ENCODE measurements at places on chromosomes 13 and 19. TPM values are rescaled to one million over a fixed set of nuclear protein-coding genes. Genes with fewer than 3 reads are reported as not detected.

Gene ASPDH
- polyA plus RNA-seq = 0.50 TPM

DNA sequence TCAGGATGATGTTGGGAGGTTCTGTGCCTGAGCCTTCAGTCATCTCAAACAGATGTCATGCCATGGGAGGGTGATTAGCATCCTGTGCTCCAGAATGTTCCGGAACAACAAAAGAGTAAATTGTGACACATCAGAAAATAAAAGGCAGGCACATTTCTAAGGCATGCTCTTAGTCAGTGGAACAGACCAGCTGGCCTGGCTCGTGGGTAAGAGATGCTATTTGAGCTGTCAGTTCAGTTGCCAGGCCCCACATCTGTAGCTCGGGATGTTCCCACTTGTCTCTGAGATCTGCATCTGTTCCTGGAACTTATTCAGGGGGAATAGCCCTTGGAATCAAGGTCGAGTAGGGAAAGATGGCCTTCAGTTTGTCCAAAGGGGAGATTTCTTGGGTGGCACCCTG is 26.0 kb downstream of the OLFM4 start:
- no peak for DNase-seq

GRCh38 chr13:108322206-108322824 is 52.8 kb downstream of the TNFSF13B start:
- peak; percentile 66 for DNase-seq

Gene LRRC4B
- 0.57 TPM for polyA plus RNA-seq

DNA sequence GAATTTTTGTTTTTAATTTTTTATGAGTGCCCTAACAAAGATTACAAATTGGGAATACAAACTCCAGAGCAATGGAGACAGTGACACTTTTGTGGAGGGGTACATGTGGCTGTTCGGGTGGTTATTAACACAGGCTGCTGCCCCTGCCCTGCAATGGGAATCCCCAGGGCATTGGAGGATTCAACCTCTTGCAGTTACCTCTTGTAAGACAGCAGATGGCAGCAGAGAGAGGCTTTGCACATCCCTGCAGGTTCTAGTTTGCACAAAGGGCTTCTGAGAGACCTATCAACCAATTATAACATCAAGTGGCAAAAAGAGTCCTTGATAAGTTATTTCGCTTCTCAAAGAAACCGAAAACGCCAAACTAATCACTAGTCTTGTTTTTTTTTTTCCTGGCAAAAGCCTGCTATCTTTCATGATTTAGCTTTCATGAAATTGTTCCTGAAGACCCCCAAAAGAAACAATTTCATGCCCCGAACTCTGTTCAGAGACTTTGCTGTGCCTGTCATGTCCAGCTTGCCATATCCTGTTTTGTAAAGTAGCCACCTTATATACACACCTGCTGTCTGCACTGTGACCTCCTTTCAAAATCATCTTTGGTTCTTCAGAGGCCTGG is 10.4 kb downstream of the GJB2 start:
- DNase-seq = peak; percentile 74

DNA sequence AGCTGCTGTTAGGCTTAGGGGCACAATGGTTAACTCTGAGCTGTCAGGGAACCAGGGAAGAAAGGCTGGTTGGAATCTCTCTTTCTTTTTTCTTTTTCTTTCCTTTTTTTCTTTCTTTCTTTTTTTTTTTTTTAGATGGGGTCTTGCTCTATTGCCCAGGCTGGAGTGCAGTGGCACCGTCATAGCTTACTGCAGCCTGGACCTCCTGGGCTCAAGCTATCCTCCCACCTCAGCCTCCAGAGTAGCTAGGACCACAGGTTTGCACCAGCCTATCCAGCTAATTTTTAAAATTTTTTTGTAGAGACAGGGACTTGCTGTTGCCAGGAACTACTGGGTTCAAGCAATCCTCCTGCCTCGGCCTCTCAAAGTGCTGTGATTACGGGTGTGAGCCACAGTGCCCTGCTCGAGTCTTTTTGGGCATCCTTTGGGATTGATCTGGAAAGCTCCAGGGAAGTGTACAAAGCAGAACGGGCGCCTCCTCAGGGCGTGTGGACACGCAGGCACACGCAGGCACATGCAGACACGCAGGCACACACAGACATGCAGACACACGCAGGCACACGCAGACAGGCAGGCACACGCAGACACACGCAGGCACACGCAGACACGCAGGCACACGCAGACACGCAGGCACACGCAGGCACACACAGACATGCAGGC is 99.2 kb downstream of the GADD45B start:
- no peak for DNase-seq

Gene TNFSF13B
- polyA plus RNA-seq = 7.4 TPM

- DNase-seq = no peak
Observed at GRCh38 chr13:99278843-99279242, 20.7 kb upstream of the GPR18 start.

Gene TEX29
- 10.1 TPM for polyA plus RNA-seq

DNA sequence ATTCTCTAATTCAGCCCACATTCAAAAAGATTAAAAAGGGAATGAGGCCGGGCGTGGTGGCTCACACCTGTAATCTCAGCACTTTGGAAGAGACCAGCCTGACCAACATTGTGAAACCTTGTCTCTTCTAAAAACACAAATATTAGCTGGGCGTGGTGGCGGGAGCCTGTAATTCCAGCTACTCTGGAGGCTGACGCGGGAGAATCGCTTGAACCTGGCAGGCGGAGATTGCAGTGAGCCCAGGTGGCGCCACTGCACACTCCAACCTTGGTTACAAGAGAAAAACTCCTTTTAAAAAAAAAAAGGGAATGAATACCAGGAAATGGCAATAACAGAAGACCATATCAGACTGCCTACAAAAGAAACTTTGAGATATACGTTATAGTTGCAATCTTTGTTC is 1244.5 kb downstream of the PCDH9 start:
- no peak for DNase-seq

GRCh38 chr19:15194938-15195337 is 5.9 kb downstream of the NOTCH3 start:
- no peak for DNase-seq

DNA sequence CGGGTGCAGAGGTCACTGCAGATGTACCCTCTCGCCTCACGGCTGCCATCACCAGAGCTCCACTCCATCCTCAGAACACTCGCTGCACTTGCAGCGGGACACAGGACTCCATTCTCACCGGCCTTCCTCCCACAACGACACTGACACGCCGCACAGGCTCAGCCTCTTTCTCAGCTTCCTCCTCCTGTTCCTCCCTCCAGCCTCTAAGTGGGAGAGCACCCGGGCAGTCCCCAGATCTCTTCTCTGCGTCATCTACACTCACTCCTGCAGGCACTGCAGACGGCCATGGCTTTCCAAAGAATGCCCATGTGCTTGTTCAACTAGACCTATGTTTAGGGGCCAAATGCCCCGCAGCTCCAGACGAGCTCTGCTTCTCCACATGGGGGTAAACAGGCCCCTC is 14.3 kb upstream of the FKRP start:
- DNase-seq = no peak

GRCh38 chr19:12669270-12670158 is 2.9 kb downstream of the WDR83 start:
- peak; percentile 79 for DNase-seq

DNA sequence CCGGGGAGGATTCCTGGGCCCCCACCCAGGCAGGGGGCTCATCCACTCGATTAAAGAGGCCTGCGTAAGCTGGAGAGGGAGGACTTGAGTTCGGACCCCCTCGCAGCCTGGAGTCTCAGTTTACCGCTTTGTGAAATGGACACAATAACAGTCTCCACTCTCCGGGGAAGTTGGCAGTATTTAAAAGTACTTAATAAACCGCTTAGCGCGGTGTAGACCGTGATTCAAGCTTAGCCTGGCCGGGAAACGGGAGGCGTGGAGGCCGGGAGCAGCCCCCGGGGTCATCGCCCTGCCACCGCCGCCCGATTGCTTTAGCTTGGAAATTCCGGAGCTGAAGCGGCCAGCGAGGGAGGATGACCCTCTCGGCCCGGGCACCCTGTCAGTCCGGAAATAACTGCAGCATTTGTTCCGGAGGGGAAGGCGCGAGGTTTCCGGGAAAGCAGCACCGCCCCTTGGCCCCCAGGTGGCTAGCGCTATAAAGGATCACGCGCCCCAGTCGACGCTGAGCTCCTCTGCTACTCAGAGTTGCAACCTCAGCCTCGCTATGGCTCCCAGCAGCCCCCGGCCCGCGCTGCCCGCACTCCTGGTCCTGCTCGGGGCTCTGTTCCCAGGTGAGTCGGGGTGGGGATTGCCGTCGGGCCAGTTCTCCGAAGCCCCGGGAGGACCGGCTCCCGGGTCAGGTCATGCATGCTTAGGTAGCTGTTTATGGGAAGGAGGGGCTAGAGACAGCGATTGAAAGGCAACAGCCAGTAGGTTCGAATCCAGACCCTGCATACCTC is at the start of gene ICAM1:
Gene ICAM1, plus strand, starts transcription at position 505 of the 779 bp plus-strand sequence. Its CDS starts 40 bp downstream, at position 545.
- DNase-seq = peak; percentile 67

DNA sequence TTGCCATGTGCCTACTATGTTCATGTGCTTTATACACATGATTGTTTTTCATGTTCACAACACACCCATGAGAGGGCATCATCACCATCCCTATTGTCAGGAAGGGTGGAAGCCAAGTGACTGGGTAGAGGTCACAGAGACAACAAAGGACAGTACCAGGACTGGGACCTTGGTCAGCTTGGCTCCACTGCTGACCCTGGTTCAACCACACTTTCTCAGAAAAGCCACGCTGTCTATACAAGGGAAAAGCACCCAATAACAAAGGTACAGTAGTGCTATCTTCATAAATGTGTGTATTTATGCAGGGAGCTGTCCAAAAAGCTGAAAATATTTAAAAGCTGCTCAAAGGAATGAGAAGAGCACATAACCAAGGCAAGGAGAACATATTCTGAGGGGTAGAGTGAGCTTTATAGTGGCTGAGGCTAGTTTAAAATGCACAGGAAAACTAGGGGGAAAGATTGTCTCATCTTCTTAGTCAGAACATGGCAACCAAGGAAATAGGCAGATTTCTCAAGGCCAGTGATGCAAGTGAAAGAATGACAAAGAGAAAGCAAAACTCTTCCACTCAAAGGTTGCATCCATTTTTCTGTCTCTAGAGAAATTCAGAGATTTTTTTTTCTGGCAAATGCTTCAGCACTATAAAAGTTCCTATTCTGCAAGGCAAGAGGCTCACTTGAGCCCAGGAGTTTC is 415.0 kb downstream of the FOXO1 start:
- no peak for DNase-seq

GRCh38 chr19:18464646-18465045 is 26.7 kb upstream of the ISYNA1 start:
- no peak for DNase-seq

GRCh38 chr13:91168386-91168711 is 179.1 kb upstream of the MIR17HG start:
- DNase-seq = no peak

DNA sequence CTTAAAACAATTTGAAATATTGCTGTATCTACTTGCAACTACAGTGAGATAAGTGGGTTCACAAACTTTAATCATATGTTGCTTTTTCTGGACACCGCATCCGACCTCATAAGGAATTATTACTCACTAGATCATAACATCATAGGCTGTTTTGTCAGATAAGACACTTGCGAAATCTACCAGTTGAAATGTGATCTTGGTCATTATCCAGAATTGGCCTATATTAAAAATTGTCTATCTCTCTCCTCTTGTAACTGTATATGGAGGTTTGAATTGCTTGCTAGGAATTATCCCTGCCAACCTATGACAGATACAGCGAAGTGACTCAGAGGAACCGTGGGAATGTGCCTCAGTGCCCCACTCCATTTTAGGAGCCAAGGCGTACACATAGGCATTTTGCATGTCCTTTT is 117.0 kb upstream of the POSTN start:
- DNase-seq = no peak

Gene SGCG
- 0.57 TPM for polyA plus RNA-seq

DNA sequence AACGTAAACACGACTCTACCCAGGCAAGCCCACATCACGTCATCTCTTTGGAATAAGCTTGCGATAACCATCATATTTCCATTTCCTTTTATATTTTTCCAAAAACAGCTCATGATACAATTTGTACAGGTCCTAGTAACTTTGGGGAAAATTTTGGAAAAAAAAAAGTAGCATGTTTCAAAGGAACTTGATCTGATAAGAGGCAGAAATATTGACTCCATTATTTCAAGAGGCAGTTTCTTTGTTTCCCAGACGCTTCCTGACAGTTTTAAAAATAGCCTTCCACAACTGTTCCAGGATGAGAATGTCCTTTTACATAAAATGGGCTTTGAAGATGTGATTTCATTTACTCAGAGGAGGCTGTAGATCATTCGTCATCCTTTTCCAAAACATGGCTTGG is 23.1 kb downstream of the KLF2 start:
- no peak for DNase-seq

DNA sequence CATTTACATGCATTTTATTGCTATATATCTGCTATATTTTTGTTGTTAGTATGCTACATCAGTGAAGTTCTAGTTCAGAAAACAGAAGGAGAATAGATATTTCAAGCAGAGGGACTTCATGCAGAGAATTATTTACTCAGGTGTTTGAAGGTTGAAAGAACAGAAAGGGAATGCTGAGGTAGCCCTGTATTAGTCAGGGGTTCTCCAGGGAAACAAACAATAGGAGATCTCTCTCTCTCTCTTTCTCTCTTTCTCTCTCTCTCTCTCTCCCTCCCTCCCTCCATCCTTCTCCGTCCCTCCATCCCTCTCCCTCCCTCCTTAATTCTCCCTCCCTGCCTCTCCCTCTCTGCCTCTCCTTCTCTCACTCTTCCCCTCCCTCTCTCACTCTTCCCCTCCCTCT is 114.3 kb upstream of the TDRD3 start:
- DNase-seq = no peak

- DNase-seq = no peak
Observed at GRCh38 chr19:42154471-42155323, 22.5 kb upstream of the POU2F2 start.

DNA sequence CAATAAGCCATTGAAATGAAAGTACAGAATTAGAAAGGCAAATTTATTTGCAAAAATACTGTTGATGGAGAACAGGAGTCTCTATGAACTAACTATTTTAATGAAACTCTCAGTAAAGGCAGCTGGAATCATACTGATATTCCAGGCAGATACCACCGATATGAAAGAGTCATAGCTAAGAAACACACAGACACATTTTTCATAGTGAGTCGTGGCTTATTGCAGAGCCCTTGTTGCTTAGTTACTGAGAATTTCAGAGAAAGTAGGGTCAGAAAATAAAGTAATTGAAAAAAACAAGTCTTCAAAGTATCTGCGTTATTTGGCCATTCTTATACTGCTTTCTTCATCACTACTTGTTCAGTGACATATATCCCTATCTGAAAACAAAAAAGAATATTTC is 1890.9 kb downstream of the PCDH9 start:
- no peak for DNase-seq

DNA sequence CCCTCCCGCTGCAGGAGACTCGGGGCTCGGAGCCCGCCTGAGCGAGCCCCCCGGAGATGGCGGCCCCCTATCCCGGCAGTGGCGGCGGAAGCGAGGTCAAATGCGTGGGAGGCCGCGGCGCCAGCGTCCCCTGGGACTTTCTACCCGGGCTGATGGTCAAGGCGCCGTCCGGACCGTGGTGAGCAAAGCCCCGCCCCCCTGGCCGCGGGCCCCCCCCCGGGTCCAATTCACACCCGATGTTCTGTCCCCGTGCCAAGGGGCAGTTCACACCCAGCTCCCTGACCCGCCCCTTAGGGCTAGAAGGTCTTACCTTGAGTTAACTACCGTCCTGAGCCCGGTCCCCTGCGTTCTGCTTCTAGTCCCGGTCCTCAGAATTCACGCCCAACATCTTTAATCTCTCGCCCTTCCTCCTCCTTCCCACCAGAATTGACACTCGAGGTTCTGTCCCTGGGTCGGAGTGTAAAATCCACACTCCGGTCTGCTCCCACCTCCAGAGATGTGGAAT is 1.4 kb downstream of the NPAS1 start:
- no peak for DNase-seq

- no peak for DNase-seq
Observed at GRCh38 chr13:91017031-91017668, 330.3 kb upstream of the MIR17HG start.
